Activated gamma-delta T cell treated with Interleukin-2 at 50 U/mL for 16 hours (primary cell): ENCODE measurements at places on chromosomes 2 and 18.

DNA sequence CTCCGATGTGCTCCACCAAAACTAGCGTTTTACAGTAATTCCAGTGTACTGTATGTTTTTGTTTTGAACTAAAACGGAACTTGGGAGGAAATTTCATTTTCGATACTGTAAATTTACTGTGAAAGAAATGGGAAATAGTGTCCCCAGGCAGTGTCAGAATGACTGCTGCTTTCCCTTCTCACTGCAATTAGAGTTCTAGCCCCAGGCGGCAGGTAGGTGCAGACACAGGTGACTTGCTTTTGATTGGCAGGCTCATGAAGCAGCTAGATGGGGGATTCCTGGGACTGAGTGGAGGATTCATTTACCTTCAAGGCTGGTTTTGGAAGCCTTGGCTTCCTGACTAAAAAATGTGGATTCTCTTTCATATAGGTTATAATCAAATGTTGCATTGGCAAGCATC lies 27.0 kb downstream of the RPRM start:
- DNase-seq, result no peak

- no peak for DNase-seq
Measured at GRCh38 chr2:17643031-17643615, 102.6 kb downstream of the VSNL1 start.

DNA sequence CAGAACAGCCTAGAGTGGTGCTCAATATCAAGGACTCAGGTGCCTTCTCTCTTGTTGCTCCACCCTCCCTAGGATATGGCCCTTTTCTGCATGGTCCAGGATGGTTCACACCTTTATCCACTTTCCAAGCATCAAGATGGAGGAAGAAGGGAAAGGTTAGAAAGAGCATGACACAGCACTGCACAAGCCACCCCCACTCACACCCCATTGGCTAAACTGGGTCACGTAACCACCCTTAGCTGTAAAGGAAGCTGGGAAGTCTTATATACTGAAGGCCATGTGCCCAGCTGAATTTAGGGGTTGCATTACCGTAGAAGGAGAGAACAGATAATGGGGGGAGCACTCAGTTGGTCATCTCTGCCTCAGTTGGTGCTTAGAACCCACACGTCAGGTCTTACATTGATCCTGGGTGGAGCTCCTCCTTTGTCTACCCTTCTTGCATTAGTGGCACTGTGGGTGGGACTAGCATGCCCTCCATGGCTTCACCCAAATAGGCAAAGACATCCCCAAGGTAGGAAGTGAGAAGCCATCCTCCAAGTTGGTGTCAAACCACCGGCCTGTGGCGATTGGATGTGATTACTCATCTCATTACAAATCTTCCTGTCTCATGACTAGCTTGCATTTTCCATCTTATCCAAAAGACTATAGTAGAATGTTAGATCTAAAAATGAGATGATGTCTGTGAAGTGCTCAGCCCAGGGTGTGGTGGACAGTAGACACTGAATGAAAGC lies 248.5 kb downstream of the HAUS1 start:
- DNase-seq, result no peak

- no peak for DNase-seq
Measured at GRCh38 chr2:11556101-11556806, 22.4 kb downstream of the GREB1 start.

DNA sequence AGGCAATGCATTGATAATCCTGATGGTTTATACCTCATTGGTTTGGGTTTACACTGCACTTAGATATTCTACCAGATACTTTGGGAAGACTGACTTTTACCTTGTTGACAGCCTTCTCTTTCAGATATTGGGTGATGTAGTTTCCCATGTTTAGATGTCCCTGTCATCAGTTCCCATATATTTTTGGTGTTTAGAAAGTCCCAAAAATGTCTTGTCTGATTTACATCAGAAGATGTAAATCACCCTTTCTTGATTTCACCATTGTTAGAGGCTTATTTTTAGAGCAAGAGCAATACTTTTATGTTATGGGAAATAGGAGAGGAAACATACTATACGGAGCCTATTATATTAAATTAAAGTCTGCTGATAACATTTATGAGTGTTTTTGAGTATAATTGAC lies 14.4 kb upstream of the CCDC102B start:
- DNase-seq, result no peak

GRCh38 chr2:38201784-38202183 lies 125.8 kb upstream of the CYP1B1 start:
- no peak for DNase-seq

- DNase-seq, result no peak
Measured at GRCh38 chr18:38421021-38421420, 855.4 kb upstream of the CELF4 start.

DNA sequence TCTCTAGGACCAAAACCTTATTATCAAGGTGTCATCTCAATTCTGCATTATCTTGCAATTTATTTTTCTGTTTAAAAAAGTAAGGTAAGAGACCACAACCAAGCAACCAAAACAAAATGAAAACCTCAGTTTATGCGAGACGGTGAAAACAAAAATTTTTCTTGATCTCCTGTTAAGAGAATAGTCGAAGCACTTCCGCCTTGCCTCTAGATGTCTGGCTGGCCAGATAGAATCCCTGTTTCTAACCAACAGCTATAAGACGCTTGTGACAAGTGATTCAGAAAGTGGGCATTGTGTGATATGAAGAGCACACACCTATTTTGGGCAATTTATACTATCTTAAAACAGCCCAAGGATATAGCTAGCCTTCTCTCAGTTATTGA lies 51.2 kb downstream of the MGAT5 start:
- no peak for DNase-seq

DNA sequence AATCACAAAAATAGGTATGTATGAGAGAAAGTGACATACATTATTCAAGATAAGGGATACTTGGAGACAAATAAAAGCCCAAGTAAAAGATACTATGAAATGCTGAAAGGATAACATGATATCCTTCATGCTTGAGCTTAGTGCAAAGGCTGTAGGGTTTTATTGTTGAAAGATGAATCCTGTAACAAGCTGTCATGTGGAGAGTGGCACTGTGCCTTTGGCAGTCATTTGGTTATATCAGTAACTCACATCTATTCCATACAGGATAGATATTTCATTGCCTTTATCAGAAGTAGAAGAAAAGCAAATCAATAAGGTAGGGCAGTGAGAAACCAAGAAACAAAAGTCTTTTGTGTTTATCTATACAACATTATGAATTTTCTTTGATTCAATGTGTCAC lies 211.0 kb downstream of the ZNF385B start:
- DNase-seq, result no peak

DNA sequence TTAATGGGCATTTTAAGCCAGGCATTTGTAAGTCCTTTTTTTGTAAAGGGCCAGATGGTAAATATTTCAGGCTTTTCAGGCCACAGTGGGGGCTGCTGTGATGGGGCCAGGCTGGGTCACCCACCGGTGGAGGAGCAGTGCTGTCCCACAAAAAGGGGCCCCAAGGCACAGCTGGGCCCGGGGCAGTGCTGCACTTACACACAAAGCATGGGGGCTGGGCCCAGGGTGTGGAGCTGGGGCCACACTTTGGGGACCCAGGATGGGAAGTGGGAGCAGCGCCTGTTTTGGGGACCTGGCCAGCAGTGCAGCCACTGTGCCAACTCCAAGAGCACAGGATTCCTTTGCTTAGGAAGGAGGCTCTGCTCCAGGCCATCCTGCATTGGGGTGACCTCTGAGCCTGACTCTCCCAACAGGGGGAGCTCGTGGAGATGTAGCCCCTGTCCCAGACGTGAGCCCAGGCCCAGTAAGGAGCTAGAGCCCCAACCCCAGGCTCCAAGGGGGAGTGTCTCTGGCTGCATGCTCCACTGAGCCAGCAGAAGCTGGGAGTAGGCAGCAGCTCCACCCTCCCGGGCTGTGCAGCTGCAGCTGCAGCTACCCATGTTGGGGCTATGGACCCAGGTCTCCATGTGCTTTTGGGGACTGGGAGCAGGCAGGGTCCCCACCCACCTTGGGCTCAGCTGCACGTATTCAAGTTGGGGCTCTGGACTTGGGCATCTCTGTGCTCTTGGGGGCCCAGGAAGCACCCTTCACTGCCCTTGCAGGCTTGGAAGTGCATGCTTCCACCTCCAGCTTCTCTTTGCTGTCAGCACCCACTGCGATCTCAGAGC lies 1036.5 kb upstream of the CNTNAP5 start:
- DNase-seq, result no peak

DNA sequence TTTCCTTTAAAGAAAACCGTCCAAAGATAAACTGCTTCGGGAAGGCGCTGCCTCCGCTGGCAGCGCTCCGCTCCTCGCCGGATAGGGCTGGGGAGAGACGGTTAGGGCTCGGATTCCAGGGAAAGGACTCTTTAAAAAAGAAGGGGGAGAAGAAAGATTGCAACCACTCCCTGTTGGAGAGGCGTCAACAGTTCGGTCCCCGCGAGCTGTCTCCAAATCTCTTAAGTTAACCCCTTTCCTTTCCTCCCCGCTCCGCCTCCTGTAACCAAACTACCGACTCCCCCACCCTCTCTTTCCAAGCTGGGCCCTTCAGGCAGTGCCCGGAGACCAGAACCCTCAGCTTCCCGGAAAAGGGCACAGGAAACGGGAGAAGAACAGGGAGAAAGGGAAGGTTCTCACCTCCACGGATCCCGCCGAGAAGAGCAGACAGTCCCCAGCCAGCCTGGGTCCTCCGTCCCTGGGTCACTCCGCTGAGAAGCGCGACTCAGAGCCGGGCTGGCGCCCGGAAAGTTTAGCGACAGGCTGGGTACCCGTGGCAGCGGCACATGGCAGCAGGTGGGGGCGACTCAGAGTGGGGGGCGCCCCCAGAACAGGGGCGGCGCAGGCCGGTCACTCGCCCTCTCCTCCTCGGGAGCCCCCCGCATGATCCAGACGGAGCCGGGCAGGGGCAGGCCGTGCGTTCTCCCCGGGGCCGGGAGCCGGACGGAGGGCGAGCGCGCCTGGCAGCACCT lies 675 bp downstream of the FZD5 start:
- peak; percentile 17 for DNase-seq

DNA sequence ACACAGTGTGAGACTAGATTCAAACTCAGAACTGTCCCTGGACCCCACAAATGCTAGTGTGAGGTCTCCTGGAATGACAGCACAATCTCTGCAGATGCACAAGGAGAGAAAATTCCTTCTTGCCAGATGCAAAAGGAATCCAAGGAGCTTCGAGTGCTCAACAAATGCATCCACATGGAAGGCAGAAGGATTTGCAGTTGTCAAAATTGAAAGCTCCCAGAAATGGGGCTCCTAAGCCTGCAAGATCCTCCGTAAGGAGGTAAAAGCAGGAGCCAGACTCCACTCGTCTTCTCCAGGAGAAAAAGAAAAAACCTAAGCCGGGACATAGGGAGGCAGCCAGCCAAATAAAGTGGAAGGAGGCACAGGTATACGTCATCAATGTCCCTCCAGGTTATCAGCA lies 355.0 kb upstream of the KLHL29 start:
- no peak for DNase-seq

- no peak for DNase-seq
Measured at GRCh38 chr18:70634576-70635147, 345.8 kb downstream of the SOCS6 start.

- no peak for DNase-seq
Measured at GRCh38 chr2:43273529-43273928, 47.1 kb upstream of the ZFP36L2 start.

- DNase-seq, result no peak
Measured at GRCh38 chr2:172087207-172087779, 2.0 kb downstream of the DLX1 start.

- DNase-seq, result no peak
Measured at GRCh38 chr2:98327776-98328175, 18.5 kb upstream of the CNGA3 start.

DNA sequence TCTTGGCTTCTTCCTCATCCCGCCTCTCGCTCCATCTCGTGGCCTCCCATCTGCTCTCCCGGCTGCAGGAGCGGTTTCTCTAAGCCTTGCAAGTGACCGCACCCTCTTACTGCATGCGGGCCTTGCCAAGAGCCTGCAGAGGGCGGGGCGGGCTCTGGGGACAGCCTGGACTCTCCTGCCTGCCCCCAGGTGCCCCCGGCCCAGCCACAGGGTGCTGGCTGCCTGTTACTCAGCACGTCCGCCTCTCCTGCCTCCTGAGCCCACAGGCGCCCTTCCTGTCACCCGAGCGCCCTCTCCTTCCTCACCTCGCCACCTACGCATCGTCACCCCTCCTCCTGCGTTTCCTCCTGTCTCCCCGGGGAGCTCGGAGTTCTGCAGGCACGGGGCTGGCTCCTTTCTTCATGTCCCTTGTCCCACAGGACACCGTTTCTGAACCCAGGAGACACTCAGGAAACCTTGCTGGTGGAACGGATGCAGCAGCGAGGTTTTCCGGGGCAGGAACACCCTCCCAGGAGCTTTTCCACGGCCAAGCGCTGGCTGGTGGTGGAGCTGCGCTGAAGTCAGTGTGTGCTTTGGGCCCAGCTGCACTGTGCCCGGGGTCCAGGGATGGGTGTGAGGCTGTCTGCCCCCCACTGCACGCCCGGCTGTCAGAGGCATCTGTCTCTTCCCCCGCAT lies 28.5 kb downstream of the HPCAL1 start:
- peak; percentile 70 for DNase-seq

- no peak for DNase-seq
Measured at GRCh38 chr18:2089396-2089795, 481.9 kb downstream of the METTL4 start.

GRCh38 chr2:184357033-184357432 lies 241.3 kb upstream of the ZNF804A start:
- no peak for DNase-seq

DNA sequence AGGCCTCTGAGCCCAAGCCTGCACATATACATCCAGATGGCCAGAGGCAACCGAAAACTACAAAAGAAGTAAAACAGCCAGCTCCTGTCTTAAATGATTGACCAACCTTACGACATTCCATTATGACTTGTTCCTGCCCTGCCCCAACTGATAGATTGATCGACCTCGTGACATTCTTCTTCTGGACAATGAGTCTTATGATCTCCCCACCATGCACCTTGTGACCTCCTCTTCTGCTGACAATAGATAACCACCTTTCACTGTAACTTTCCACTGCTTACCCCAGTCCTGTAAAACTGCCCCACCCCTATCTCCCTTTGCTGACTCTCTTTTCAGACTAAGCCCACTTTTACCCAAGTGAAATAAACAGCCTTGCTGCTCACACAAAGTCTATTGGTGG lies 670.0 kb upstream of the PKDCC start:
- DNase-seq, result no peak

GRCh38 chr18:68757126-68757525 lies 40.8 kb upstream of the CCDC102B start:
- DNase-seq, result no peak

DNA sequence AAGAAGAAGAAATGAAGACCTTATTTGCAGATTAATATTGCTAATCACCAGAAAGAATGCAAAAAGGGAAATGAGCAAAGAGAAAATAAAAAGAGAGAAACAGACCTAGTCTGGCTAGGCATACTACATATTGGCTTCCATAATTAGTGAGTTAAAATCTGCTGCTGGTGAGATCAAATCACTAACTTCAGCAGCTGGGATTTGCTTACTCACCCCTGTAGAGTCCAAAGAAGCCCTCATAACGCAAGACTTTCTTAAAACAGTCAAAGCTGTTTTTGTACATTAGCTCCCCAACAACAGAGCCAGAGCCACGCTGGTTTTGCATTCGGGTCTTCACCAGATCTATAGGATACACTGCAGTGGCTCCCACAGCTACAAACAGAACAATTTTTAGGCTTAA lies 80.9 kb downstream of the SLC25A12 start:
- DNase-seq, result no peak

GRCh38 chr18:36160959-36161371 lies 26.3 kb upstream of the MOCOS start:
- DNase-seq, result no peak
